ENCODE measurements at places on chromosomes 11 and 22.

DNA sequence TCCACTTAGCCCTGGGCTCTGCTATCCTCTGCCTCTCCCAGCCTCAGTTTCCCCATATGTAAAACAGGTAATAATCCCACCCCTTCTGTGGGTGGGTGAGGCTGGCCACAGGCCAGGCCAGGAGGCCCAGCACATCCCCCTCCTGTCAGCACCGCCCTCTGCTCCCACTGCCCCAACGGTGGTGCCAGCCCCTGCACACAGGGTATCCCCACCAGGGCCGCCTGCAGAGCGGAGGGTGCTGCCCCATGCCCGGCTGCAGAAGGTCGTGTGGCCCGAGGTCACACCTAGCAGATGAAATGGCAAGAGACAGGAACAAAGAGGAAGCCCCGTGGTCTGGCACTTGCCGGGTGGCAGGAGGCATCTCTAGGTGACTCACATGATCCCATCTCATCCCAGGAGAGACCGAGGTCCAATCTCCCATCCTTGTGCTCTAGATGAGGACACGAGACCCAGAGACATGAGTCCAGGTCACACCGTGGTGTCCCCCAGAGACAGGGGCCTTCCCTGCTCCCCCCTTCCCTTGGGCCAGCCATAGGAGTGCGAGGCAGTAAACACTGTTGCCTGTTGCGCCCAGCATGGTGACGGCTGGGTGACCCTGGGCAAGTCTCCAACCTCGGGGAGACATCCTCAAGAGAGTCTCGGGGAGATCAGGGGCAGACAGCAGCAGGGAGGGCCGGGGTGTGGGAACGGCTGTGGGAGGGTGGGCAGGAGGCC lies 27.2 kb upstream of the PPARA start:
- no peak for DNase-seq

DNA sequence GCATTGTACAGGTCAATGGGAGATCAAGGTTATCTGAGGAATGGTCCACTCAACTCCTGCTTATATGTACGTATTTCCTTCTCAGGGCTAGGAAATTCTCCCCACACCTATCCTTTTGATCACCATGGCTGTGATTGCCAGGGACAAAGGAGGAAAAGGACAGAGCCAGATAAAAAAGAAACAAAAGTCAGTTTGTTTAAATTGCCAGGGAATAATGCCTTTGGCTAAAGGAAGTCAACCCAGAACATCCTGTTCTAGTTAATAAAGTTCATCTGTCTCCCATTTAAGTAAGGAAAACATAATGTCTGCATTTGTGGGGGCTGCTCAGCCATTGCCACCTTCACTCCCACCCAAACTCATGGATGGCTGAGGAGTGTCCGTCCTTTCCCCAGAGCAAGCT lies 124.7 kb downstream of the ME3 start:
- DNase-seq = no peak

DNA sequence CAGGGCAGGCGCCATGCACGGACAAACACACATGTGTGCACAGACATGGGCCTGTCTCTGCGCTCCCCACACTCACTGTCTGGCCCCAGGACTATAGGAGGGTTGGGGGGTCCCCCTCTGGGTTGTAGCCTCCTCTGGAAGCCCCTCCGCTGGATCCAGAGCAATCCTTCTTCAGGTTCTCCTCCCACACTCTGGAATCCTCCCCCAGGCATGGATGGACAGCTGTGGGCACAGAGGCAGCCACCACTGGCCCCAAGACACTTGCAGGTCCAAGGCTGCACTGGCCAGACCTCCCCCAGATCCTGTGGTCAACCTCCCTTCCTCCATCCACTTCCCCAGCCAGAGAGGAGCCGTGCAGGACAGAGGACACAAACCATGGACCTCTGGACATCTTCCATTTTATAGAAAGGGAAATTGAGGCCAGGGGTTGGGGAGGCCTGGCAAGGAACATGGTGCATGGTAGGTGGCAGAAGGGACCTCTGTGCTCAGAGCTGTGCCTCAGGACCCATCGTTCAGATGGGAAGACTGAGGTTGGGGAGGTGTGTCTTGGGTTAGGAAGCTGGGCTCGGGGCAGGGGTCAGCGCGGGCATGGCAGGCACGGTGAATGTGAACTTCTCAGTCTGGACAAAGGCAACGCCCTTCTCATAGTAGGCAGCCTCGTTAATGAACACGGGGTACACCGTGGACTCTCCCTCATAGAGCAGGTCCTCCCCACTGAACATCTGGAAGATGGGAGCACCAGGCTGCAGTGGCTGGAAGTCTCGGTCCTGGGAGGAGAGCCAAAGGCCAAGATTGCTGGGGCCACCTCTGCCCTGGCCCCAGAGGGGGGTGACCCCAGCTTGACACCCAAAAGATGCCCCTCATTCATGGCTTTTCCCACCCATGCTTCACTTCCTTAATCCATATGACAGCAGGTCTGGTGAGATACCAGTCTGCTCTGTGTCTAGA lies 2.9 kb upstream of the TBX10 start:
- no peak for DNase-seq

GRCh38 chr22:49238181-49239141 lies 589.2 kb downstream of the BRD1 start:
- DNase-seq = no peak

DNA sequence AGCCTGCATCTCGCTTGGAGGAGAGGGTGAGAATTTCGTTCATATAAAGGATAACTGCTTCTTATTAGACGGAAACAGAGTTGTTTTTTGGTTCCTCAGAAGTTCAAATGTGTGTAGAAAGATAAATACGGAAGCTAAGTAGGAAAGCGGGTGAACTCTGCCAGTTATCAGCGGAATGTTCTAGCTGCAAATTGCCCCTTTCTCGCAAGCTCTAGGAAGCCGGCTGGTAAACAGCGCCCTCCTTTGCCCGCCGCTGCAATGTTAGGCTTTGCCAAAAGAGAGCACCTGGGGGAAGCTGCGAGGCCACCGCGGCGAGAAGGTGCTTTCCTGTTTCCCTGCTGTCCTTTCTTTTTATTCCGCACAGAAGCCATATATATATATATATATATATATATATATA lies 67.0 kb downstream of the IGLL5 start:
- DNase-seq = no peak
